ENCODE measurements at places on chromosomes 3 and 15. TPM values are rescaled to one million over a fixed set of nuclear protein-coding genes. Genes with fewer than 3 reads are reported as not detected.

Gene HIGD2B
- total RNA-seq: not detected

Gene SLC12A6
- total RNA-seq: 18.8 TPM

- H3K27ac ChIP-seq: no peak overlapping the region
- H3K4me3 ChIP-seq: no peak overlapping the region
- DNase-seq: no peak
- no peaks in the 10 kb centered on the region for H3K4me1 ChIP-seq
These were observed 177.1 kb downstream of the UACA start for GRCh38 chr15:70586241-70586640.

DNA sequence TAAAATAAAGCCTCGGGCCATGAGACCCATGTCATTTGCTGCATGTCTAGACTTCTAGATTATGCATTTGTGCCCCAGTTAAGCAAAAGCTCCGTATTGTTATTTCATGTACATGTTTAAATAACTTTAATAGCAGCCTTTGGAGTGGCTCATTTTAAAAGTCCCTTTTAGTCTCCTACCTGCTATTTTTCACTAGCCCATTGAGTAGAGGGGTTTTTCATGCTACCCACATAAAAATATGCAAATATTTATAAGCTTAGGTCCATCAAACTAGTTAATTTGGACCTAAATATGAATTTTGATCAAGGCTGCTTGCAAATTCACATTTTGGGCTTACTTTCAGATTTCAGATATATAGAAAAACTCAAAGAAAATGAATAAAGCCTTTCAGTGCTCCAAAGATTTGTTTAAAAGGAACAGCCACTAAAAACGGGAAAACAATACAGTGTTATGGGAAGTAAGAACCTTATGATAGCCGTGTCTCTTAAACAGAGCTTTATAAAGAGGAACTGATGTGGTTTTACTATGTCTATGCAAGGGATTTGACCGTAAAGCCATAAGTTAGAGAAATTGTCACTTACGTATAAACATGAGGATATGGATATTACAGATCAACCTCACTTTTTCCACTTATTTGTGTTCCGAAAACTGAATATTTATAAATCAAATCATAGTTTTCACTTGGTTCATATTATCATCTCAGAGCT lies 30.0 kb downstream of the FILIP1L start:
- no peak for DNase-seq
- H3K4me3 ChIP-seq: no peak overlapping the region
- no peaks in the 10 kb centered on the region for H3K36me3 ChIP-seq
- H3K27ac ChIP-seq: no peak overlapping the region

DNA sequence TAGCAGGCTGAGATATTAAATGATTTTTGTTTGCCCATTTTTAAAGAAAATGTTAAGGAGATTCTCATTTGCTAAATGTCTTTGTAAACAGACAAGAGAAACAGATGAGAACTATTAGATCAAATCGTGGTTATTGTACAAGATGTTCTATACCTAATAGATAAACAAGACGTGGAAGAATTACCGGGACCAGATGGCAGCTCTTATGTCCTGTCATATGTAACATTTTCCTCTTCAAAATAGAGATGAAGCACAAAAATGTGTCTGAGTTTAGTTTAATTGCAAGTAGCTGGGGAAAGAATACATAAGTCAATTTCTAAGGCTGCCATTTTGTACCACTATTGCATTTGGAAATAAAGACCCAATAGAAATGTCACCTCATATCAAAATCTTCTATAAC lies 553.7 kb downstream of the TUSC7 start:
- no peak overlapping the region for H3K4me3 ChIP-seq
- no peak overlapping the region for H3K27ac ChIP-seq
- no peak for DNase-seq
- H3K36me3 ChIP-seq: no peaks in the 10 kb centered on the region
- no peaks in the 10 kb centered on the region for H3K27me3 ChIP-seq
- H3K4me1 ChIP-seq: no peaks in the 10 kb centered on the region

DNA sequence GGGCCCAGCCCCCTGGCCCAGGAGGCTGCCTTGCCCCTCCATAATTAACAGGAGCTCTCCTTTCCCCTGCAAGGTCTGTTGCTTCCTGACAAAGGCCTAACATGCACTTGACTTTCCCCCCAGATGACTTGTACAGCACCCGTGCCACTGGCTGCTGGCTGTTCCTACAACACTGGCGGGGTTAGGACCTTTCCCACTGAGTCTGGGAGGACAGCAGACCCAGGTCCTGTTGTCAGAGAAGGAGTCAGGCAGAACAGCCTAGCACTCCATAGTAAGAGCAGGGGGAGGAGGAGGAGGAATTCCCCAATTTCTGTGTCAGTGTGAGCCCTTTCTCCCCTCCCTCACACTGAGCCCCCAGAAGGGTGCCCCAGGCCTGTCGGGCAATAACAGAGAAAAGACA lies 99.2 kb downstream of the CORO2B start:
- no peak overlapping the region for H3K4me3 ChIP-seq
- H3K27ac ChIP-seq: no peak overlapping the region
- DNase-seq: no peak
- H3K27me3 ChIP-seq: no peaks in the 10 kb centered on the region

Measured in colonic mucosa (tissue), 4 donors.